Effector CD8-positive, alpha-beta T cell (primary cell): ENCODE measurements at places on chromosomes 3 and 15.

DNA sequence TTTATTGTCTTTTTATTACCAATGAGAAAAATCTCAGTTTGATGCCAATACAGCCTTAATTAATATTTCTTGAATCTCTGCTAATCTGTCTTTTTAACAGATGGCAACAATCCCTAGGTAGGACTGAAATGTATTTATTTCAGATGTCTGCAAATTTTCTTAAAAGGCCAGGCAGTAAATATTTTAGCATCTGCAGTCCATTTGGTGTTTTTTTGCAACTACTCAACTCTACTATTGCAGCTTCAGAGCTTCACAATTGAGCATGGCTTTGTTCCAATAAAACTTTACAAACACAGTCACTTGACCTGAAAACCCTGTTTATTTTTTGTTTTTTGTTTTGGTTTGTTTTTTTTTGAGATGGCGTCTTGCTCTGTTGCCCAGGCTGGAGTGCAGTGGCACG, 82.7 kb downstream of the RARB start:
- DNase-seq, result no peak

- DNase-seq, result no peak
Measured at GRCh38 chr3:172582712-172583111, 59.5 kb upstream of the TNFSF10 start.

- no peak for DNase-seq
Measured at GRCh38 chr15:43958861-43959330, 132.1 kb downstream of the WDR76 start.

DNA sequence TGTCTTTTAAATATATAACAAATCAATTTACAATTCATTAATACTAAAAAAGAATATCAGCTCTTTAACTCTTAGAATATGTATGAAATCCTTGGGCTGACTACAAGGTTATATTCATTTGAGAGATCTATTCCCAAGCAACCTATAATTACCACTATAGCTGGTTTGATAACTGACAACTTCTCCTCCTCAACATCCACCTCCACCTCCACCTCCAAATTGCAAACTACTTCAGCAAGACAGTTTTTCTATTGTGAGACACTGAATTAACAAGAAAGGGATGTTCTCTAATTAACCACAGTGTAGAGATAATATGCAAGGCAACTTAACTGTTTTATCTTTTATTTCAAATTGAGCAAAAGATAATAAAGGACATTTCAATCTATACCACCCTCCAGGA, 284.8 kb upstream of the ARL6 start:
- DNase-seq, result no peak

DNA sequence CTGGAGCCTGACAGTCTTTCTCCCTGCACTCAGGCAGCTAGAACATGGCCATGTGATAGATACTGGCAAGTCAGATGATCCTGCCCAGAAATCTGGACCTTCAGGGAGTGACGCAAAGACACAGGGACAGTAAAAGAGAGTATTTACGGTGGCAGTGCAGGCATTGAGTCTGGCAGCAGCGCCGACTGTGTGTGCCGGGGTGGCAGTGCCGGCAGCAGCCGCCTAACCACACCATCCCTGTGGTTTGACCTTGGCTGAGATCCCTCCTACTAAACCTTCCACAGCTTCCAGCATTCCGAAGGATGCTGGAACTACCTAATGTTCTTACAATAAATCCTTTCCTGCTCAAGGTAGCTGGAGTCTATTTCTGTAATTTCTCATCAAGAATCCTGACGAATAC, 4.6 kb upstream of the TSPAN3 start:
- no peak for DNase-seq

GRCh38 chr3:31483776-31484175, 48.9 kb upstream of the STT3B start:
- no peak for DNase-seq

DNA sequence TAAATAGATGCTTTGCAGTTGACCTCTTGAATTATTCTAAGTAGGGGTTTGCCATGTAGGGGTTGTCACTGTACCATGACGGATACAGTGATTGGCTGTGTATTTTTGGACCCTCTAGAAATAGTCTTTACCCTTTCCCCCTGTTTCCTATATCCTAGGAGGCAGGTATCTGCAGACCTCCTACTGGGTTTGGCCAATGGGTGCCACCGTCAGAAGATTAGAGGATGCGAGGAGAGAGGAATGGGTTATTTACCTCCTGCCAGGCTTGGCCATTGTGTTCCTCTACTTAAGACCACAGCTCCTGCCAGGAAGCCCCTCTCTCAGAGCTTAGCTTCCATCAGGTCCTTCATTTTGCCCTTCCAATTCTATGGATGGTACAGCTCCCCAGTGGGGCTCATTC, 40.2 kb upstream of the CLRN1 start:
- no peak for DNase-seq

GRCh38 chr15:24054547-24055245, 367.6 kb upstream of the NDN start:
- no peak for DNase-seq

GRCh38 chr15:48096355-48096786, 24.4 kb upstream of the SLC24A5 start:
- DNase-seq, result no peak

GRCh38 chr15:32998979-32999672, 195.4 kb downstream of the FMN1 start:
- DNase-seq, result no peak

DNA sequence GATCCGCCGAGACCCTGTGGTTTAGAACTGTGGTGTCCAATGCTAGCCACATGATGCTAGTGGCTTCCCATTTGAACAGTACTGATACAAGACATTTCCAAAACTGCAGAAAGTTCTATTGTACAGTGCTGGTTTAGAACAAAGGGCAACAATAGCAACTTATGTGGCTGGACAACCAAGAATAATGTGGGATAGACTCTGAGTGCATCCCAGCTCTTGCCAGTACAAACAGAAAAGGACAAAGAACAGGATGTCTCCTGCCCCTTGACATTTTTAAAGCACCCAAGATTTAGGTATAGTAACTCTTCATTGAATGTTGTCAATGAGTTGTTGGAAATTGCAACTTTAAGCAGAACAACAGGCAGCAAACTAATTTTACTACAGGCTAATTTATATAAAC, 107.3 kb downstream of the ZNF385D start:
- DNase-seq, result no peak

DNA sequence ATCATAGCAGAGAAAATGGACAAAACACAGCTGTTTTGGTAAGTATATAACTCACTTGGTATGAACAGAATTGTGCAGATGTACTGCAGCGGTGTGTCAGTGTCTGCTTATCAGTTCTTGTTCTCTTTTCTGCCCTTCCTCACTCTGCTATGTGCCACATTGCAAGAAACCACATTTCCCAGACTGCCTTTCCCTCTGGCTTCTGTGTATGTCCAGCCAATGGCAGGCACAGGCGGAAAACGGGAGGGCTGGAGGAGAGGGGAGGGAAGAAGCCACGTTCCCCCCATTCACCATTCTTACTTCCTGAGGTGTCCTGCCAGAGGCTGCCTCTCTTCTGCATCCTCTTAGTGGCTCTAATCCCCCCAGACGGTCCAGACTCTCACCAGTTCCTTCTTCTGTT, 15.4 kb downstream of the HHLA2 start:
- no peak for DNase-seq

- DNase-seq, result no peak
Measured at GRCh38 chr3:103785537-103785936, 1350.7 kb downstream of the ZPLD1 start.

GRCh38 chr3:56254835-56255234, 213.4 kb downstream of the ERC2 start:
- DNase-seq, result no peak

DNA sequence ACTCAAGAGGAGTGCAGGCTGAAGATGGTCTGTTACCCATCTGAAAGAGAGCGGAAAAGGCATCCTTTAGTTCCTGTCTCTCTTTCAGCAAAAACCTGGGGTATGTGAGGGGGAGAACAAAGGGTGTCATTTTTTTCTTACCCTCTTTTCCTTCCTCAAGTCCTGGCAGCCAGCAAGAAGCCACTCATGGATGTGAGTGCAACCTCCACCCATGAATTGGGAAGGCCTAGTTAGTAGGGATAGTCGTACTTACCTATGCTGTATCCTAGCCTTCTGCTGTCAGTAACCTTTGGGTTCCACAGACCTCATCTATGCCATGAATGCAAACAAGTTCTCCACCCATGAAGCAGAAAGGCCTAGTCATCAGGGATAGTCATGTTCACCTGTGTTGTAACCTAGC, 472.8 kb downstream of the ZIC1 start:
- no peak for DNase-seq
